GM23248 (cell line): ENCODE measurements at places on chromosomes 7 and 10.

GRCh38 chr7:96949766-96950165, 55.6 kb upstream of the DLX6 start:
- peak; percentile 4 for DNase-seq

- DNase-seq: no peak
These were observed 133.9 kb downstream of the C10orf105 start for GRCh38 chr10:71585564-71586290.

- no peak for DNase-seq
These were observed 229.7 kb downstream of the ELMO1 start for GRCh38 chr7:37218956-37219355.

GRCh38 chr10:59668096-59668495, 41.6 kb downstream of the SLC16A9 start:
- DNase-seq: no peak

- DNase-seq: no peak
These were observed 233.9 kb downstream of the DNAJB6 start for GRCh38 chr7:157570531-157571200.

DNA sequence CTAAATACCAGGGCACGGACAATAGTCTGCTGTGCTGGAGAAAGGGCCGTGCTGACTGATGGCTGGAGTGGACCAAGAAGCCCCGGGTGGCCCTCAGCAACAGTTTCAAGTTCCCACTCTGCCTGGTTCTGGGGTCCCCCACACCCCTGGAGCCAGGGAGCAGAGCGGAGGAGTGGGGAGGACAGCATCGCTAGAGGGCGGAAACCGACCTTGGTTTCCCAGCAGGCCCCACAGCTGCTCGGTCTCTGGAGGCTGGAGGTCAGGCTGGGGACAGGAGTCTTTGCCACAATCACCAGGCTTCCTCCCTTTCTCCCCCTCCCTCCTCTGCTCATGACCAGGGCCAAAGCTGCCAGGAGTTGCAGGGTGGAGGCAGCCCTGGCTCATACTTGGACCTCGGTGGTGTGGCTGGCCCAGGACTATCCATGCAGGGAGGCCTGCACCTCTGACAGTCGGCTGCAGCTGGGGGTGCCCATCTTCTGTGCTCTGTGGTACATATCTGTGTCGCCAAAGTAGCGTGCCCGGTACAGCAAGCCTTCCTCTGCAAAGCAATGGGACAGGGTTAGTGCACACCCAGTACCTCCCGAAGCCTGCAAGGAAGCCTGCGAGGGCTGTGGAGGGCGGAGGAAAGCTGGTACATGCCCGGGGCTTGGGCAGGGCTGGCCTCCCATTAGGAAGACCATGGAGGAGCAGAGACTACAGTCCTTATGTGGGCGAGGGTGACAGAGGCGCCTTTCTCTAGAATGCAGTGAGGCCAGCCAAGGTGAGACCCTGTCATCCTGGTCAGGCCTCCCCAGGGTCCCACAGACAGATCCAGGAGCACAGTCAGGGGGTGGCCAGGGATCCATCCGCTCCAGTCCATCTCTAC, 19.1 kb downstream of the DNAJB12 start:
- no peak for DNase-seq

- no peak for DNase-seq
These were observed 228.8 kb upstream of the KIAA1217 start for GRCh38 chr10:23980094-23980493.

GRCh38 chr10:70540789-70541360, 61.7 kb downstream of the PRF1 start:
- DNase-seq: no peak

DNA sequence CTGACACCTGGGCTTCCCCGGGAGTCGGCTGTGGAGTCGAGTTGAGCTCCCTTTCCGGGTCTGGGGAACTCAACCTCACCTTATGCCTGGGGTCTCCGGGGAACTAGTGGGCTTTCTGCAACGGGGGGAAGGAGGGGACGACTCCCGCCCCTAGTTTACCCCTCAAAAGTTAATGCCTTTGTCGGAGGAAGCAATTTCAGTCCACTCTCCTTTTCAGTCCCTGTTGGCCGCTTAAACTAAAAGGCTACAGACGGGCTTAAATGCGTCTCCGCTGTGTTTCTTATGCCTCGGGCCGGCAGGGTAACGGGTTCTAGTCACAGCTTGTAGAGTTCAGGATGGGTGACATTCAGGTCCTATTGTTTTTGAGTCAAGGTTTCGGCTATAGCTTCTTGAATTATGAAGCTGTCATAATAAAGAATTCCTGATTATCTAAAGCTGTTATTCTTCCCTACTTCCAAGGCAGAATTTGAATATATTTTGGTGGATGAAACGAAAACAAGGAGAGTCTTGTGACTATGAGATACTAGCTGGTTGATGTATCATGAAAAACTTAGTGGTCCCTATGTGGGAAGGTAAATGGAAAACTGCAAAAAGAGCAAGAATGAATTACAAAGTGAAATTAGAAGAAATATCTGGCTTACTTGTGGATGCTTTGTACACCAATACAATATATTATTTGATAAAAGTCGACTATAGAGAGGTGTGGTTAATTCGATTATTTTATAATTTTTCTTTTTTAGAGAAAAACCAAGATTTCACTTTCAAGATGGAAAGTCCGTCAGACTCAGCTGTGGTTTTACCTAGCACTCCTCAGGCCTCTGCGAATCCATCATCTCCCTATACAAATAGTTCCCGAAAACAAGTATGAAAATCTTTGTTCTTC, 495 bp downstream of the SFR1 start:
- DNase-seq: peak; percentile 60

DNA sequence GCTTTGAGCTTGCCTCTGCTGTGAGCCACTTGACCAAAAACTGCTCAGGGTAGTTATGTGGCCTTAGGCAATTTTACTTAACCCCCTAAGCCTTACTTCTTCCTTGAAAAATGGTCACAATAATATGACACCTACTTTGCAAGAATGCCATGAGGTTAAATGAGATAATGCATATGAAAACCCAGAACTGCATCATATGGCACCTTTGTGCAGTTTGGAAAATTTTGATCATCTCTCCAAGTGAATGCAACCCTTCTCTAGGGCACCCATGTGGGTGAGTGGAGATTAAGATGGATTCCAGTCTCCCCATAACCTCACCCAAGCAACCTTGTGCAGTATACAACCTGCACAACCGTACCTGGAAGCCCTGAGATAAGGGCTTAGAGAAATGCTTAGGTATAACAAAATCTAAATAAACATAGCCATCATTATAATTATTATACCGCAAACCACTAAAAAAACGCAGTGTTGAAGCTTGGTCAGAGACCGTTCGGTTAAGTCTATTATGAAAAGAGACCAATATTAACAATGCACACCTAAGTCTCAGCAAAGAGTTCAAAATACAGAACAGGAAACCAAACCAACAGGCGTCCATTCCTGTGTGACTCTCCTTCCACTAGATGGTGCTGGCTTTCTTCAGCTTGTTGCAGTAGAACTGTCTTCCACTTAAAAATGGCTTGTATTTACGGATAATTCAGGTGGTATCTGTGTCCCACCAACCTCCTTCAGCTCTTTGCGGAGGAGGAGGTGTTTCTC, 21.0 kb upstream of the ASB15 start:
- peak; percentile 67 for DNase-seq

- DNase-seq: no peak
These were observed 394.5 kb downstream of the TYW1 start for GRCh38 chr7:67391168-67391567.

DNA sequence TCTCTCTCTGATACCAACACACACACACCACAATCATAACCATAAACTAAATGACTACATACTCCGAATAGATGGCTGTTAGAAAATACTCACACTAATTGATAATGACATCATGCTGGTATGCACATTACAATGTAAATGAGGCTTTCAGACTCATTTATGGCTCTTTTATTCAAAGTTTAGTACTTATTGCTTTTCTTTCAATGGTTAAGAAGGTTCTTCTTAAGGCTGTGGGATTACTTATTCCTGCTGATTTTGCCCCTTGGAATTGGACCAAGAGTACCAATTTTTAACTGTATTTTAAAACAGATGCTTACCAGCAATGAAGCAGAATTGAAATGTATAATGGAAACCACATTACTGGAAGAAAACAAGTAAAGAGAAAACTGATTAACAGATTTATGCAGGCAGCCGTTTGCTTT, 20.6 kb upstream of the CABCOCO1 start:
- DNase-seq: peak; percentile 31

GRCh38 chr10:36116731-36117130, 474.6 kb upstream of the FZD8 start:
- DNase-seq: no peak

- DNase-seq: no peak
These were observed 10.1 kb downstream of the NCOA4 start for GRCh38 chr10:46020344-46020657.

DNA sequence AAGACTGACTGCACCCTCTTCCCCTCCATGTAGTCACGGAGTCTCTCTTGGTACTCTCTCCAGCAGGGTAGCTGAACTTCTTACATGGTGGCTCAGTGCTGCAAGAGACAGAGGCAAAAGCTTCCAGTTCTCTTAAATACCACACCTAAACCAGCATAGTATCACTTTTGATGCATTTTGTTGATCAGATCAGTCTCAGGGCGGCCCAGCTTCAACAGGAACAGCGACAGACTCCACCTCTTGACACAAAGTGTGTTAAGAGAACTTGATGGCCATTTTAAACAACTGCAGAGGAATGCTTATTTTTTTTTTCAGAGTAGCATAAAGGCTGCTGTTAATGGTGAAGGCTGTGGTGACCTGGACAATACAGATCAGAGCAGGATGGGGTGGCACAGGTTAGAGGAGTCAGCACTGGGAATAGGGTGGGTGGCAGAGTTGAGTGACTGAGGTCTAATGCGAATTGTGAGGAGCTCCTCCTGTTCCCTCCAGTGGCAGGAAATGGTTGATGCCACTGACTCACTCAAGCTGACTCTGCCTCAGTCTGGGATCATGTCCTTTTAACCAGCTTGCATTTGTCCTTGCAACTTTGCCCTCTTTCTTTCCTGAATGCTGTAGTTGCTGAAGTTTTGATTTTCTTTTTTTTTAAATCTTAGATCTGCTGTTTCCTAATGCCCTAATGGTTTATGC, 17.3 kb downstream of the MGAM start:
- DNase-seq: peak; percentile 54

- peak; percentile 75 for DNase-seq
These were observed 9.4 kb downstream of the HACD1 start for GRCh38 chr10:17607603-17608332.

GRCh38 chr10:641149-642010, 48.1 kb downstream of the DIP2C start:
- DNase-seq: no peak

DNA sequence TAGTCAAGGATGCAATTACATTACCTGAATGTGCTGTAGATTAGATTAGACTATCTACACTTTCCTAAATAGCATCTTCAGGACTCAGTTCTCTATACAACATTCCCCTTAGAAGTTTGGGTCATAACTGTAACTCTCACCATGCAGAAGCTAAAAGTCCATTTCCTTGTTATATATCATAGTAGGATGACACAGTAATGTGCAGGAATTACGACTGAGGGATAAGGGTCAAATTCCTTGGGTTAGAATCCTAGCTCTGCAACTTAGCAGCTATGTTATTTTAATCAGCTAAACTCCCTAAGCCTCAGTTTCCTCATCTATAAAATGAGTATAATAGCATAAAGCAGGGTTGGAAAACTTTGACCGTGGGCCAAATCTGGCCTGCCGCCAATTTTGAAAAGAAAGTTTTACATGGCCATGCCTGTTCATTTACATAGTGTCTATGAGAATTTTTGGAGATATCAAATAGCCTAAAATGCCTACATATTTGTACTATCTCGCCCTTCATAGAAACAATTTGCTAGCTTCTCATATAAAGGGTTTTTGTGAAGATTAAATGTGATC, 14.8 kb downstream of the NRCAM start:
- DNase-seq: no peak

- peak; percentile 85 for DNase-seq
These were observed 55.3 kb upstream of the INPP5A start for GRCh38 chr10:132482090-132482800.

DNA sequence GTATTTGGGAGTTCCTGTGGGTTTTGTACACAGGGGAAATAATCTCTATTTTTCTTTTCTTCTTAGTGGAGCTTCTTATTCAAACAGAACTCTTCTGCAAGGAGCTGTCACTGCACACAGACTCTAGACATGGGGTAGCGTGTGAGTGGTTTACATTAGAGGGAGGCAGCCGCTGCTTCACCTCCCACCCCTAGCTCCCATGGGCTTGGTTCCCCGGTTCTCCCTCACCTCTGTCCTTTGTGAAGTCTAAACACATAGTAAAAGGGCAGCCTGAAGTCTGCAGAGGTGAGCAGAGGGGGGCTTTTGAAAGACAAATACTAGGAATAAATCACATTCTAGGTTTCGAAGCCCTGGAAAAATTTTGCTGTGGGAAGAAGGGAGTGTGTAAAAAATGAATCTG, 5.5 kb downstream of the ASB4 start:
- no peak for DNase-seq

- DNase-seq: no peak
These were observed 20.4 kb upstream of the HIPK2 start for GRCh38 chr7:139798221-139798620.
